ENCODE measurements at places on chromosomes 3 and 15.
A peak's percentile ranks its signal among the peaks of the same experiment; 100 is the strongest.

DNA sequence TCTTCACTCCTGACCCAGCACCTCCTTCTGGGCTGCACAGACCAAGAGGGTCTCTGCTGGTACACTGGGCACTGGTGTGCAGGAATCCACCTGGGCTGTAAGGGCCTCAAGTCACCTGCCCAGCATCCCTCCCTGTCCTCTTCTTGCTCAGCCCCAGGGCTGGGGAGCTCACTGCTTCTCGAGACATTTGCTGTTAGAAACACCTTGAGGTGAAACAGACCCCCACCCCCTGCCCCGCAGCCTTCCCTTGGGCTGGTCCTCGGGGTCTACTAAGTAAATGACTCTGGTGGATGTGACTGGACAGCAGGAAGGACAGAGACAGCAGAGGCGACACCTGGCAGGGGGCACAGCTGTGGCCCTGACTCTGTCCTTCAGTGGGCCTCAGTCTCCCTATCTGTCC is 29.1 kb downstream of the LOXL1 start:
- no peak for DNase-seq

- no peak for DNase-seq
Observed at GRCh38 chr3:96813820-96814650, at the start of gene EPHA6. Gene EPHA6, plus strand, starts transcription at chr3:96814594.

DNA sequence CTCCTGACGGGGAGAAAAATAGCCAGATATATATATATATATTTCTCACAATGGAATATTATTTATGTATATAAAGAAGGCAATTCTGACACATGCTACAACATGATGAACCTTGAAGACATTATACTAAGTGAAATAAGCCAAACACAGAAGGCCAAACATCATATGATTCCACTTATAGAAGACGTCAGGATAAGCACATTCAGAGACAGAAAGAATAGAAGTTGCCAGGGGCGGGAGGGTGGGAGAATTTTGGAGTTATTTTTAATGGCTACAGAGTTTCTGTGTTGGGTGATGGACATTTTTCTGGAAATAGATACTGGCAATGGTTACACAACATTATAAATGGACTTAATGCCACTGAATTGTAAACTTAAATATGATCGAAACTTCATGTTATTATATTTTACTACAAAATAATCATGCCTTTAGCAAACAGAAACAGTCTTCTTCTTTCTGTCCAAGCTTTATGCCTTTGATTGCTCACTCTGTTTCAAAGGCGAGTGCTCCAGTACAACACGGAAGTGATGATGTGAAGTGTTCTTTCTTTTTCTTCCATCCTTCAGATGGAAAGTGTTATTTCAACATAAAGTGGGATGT is 514.0 kb downstream of the OCA2 start:
- DNase-seq: no peak

GRCh38 chr15:91227766-91228165 is 127.7 kb downstream of the SV2B start:
- no peak for DNase-seq

- no peak for DNase-seq
Observed at GRCh38 chr15:101086394-101087171, 165.3 kb downstream of the CHSY1 start.

DNA sequence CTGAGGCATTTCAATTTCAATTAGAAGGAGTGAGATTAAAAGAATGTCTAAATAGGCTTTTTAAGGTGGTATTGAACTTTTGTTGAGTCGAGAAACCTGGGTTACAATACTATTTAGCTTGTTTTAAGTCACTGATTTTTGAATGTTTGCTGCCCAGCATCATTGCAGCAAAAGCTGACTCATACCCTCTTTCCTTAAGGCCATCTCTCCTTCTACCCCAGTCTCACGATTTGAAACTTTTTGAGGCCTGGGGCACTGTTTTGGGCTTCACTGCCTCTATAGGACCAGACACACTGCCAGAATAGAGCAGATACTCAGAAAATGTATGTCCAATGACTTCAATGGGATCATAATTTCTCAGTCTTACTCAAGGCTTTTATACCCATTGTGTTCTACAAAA is 319.6 kb upstream of the TGFBR2 start:
- no peak for DNase-seq

- no peak for DNase-seq
Observed at GRCh38 chr15:96181873-96182301, 148.6 kb upstream of the NR2F2 start.

- peak; percentile 52 for DNase-seq
Observed at GRCh38 chr3:14780927-14781507, 37.7 kb upstream of the FGD5 start.

DNA sequence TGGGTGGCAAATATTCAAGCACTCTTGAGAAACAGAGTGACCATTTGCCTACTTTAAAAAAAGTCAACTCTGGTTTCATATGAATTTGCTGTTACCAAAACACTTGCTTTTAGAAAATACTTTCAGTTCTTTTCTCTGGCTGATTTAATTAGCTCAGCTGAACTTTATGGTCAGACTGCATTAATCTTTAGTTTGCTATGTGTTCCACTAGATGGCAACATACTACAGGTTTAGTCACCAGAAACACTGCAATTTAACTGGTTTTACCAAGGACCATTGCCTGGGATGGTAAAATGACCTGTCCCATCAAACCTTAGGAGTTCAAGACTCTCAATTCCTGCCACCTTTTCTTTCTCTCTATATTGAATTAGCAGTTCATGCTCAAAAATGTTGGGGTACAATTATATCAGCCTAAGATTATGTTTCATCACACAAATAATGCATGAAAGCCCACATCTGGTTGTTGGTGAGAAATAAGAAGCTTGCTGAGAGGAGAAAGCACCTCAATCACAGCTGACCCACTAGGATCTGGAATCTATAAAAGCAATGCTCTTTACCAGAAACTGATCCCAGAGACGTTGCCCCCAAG is 14.2 kb downstream of the EIF4E3 start:
- peak; percentile 80 for DNase-seq

DNA sequence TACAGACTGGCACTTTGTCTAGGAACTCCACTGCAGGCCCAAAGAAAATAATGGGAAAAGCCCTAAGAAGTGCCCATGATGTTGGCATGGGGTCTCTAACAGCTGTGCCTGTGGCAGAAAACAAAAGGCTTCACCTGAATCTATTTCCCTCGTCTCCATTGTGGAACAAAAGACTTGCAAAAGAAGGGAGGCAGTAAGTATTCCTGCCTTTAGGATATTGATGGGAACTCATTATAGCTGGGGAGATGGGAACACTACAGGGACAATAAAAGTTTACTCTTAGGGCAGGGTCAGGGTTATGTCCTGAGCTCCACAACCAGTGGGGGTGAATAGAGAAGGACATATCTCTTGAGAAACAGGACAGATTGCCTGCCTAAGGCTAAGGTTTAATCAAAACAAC is 930.6 kb upstream of the EPHA6 start:
- no peak for DNase-seq

GRCh38 chr3:140922634-140923033 is 19.0 kb upstream of the SLC25A36 start:
- DNase-seq: peak; percentile 13

DNA sequence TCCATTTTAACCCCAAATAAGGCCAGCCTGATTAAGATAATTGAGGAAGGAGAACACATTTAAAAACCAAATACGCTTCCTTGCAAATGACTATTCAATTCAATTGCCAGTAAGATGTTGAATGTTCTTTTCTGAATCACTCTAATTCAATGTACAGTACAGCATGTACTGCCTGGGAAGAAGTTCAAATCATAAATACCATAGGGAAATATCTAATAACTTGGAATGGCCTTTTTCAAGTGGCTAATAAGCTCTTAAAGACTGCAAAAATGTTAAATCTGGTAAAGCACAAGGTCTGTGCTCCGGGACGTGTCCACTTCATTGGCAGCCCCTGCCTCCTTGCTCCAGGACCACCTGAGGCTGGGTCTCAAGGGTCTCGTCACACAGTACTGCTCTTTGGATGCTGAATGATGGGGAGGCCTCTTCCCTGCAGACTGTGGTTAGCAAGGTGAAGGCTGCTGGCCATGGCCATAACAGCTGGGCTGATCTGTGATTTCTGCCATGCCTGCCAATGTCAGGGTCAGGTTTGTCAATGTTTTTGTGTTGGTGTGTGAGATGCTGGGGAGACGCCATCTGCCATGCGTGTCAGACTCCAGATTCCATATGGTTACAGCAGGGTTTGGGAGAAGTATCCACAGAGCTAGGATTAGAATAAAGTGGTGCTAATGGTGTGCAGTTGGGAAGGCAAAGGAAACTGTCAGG is 300.5 kb downstream of the ADAMTS17 start:
- DNase-seq: no peak

All from inflammatory macrophage treated with lipopolysaccharide for 4 hours (primary cell).